ENCODE measurements at places on chromosomes 3 and 15.

DNA sequence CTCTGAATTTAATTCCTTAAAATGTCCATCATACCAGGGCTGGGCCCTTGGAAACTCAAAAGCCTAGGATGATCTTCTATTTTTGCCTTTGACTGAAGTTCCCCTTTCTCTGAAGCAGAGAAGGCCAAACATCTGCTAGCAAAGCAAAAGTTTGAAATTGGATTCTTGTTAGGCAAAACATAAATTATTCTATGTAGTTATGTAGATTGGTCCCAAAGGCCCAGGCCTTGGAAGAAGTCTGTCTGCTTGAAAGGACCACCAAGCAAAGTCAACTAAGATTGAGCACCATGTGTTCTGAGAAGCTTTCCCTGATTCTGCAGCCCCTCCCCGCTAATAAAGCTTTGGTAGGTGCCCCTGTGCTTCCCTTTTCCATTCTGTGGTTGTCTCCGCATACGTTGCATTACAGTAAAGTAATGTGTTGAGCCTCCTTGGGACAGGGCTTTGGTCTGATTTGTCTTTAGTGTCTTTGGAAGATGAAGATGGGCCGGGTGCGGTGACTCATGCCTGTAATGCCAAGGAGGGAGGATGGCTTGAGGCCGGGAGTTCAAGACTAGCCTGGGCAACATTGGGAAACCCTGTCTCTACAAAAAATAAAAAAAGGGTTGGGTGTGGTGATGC lies 56.4 kb downstream of the RPL39L start:
- DNase-seq = no peak

DNA sequence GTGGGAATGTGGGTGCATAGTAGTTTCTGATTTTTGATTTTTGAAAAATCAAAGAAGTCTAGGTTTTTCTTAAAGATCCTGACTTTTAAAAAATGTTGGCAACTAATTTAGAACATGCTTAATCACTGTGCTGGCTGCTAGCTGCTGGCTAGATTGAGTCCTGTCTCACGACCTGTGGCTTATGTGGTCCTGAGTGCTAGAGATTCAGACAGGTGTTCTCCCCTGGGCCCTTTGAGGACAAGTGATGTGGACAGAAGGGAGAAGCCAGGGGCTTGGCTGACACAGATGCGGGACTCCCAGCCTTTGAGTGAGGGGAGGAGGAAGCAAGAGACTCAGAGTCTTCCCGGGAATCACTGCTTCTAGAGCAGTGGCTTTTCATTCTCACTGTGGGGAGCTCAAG lies 47.5 kb downstream of the CORO2B start:
- no peak for DNase-seq

DNA sequence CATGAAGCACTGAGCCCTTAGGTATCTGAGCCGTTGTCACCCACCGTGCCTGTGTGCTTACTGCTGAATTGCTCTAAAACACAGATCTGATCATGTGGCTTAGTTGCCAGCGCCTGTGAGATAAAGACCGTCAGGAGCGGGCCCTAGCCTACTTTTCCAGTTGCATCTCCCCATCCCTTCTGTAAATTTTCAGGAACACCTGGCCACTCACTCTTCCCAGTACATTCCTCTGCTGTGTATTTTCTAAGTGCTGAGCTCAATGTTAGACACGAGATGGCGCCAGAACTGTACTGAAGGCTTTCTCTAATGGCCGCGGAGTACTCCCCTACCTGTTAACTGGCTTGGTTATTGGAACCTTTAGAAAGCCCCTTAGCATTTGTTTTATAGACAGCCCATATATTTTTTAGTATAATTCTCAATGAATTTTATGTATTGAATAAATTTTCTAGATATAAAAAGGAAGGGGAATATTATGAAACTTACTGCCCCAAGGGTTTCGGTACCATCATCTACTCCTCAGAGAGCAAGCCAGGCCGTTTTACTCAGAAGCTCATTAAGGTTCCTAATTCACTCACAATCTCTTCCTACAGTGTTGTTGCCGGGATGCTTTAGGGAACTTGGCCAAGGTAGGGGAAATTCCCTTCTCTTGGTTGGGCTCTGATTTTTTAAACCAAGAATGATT lies 16.7 kb upstream of the WNT7A start:
- peak; percentile 63 for DNase-seq

- DNase-seq = no peak
These were observed 2.9 kb downstream of the HDGFL3 start for GRCh38 chr15:83204697-83205096.

- no peak for DNase-seq
These were observed 43.5 kb downstream of the ACAD9 start for GRCh38 chr3:128922804-128923459.
